CD4-positive, alpha-beta T cell (primary cell): ENCODE measurements at places on chromosomes 5 and 9. TPM values are rescaled to one million over a fixed set of nuclear protein-coding genes. Genes with fewer than 3 reads are reported as not detected.

DNA sequence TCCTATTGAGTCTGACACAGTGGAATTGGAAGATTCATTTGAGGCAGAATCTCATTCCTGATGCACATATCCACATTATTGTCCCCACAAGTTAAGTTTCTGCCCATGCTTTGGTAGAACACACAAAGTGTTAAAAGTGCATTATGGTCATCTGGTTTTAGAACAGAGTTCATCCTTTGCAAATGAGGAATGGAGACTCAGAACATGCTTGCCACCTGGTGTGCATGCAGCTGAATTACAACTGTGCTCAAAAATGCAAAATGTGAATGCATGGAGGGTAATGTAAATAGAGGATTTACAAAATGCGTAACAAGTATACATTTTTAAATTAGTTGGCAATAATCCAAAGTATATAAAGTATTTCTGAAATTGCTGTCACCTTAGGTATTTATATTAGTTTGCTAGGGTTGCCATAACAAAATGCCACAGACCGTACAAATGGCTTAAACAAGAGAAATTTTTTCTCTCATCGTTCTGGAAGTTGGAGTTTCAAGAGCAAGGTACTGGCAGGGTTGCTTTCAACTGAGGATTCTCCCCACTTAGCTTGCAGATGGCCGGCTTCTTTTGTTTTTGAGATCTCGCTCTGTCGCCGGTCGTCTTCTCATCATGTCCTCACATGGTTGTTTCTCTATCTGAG lies 671.1 kb downstream of the TAF11L14 start:
- no peak for DNase-seq

DNA sequence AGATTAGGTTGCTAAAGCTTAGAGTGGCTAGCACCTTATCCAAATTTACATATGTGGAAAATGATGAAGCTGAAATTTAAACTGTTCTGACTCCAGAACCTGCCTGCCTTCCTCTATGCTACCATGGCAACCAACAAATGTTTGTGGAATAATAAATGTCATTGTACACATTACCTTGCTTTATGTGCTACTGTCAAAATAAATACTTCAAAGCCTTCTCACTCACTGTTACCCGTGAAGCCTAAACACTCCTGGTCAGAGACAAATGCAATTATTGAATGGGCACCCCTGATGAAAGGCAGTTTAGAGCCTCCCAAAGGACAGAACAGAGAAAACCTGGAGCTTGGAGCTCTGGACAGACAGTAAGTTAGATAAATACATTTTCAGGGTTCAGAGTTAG lies 158.6 kb downstream of the FAM114A2 start:
- no peak for DNase-seq

Gene KCNT1
- total RNA-seq: 0.22 TPM

Gene LCP2
- 155 TPM for total RNA-seq

DNA sequence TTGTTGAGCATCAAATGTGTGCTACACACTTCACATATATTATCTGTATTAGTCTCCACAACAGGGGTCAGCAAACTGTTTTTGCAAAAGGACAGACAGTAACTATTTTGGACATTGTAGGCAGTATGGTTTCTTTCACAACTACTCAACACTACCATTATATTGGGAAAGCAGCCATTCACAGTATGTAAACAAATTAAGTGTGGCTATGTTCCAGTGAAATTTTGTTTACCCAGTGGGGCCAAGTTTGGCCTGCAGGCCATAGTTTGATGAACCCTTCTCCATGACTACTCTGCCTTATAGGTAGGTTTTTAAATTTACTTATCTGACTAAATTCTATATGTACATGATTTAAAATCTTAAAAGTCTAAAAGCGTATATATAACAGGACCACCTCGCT lies 13.0 kb upstream of the FAM151B start:
- DNase-seq: no peak

DNA sequence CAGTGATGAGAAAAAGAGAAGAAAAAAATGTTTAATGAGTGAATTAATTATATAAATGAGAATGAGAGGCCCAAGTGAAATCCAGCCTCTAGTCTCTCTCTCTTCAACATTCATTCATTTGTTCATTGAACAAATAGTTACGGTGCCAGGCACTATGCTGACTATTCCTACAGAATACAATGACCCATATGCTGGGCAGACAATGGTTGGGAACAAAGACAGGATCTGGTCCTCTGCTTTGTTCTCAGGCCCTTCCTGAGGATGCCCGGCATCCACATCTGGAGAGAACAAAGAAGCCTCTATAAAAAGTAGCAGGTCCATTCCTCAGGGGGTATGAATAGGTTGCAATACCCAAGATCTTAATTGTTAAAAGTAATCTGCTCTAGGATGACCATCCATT lies 6.9 kb downstream of the ADAM19 start:
- no peak for DNase-seq

GRCh38 chr9:120872791-120873502 lies 4.0 kb downstream of the PHF19 start:
- no peak for DNase-seq

DNA sequence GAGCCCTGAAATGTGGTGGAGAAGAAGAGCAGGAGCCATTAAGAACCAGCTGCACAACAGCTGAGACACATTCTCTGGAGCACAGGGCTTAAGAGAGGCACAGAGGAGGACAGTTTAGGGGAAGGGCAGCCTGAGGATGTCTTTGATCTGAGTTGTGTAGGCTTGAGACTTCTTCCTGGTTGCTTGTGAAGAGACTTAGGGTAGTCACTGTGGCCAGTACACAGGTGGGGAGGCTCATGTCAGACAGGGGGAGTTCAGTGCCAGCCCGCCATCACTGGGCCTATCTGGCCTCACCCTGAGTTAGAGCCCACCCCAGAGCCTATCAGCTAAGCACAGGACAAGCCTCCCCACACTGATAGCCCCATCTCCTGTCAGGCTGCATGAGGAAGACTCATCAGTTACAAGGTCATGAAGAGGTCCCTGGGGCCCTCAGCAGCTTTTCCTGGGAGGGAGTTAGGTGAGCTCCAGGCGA lies 19.8 kb downstream of the SLC22A4 start:
- no peak for DNase-seq

Gene ABHD17B
- total RNA-seq: 19.1 TPM

DNA sequence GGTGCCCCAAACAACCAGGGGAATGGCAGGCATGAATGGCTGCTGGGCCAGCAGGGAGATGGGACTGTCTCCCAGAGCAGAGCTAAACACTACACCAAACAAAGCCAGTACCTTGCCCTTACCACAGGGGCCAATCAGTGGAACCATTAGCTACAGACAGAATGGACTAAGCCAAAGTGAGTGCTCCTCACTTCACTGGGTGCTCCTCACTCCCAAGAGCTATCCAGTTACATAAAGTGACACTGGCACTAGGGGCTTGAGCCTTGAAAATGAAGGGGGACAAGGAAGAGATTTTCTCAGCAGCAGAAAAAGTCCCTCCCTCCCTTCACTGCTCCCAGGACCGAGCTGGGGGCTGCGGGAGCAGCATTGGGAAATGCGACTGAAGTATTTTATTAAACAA lies 110.9 kb upstream of the SHB start:
- no peak for DNase-seq

GRCh38 chr9:133163504-133164172 lies at the start of gene GBGT1:
GBGT1 (minus strand) TSS chr9:133163914; CDS start chr9:133162412, 1,502 bp downstream.
- peak; percentile 65 for DNase-seq

Gene BRINP1
- not detected for total RNA-seq

Gene DNAJB5
- 2.8 TPM for total RNA-seq

Gene CCNJL
- not detected for total RNA-seq

DNA sequence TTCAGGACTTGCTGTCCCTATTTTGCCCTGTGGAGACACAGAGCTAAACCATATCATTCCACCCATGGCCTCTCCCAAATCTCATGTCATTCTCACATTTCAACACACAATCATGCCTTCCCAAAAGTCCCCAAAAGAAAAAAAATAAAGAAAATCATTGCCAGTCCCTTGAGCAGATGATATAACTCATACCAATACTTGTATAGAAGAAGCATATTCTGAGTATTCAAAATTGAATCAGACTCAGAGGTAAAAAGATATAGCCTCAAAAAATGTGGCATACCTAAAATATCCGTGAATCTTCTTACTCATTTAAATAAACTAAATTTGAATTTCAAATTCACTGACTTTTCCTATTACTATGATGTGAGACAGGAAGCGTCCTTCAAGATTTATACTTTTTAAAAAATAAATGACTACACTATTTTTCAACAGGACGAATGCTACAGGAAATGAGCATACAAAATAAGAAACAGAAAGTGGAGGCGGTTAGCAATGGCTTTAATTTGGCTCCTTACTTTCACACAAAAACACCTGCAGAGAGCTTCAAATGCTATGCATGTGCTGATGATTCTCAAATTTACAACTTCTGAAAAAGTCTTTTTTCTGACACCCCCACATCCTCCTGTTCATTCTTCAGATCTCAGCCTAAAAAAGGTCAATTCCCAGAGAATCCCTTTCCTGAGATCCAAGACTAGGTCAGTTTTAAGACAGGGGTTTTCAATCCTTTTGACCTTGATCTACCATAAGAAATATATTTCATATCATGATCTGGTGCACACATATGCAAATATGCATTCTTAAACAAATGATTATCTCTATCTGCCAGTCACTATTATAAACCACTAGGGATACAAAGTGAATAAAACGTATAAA lies 39.6 kb upstream of the DMXL1 start:
- no peak for DNase-seq

- no peak for DNase-seq
These were observed 163.0 kb downstream of the SMARCA2 start for GRCh38 chr9:2178034-2178734.

GRCh38 chr9:82410306-82410705 lies 421.7 kb downstream of the SPATA31D1 start:
- DNase-seq: no peak

DNA sequence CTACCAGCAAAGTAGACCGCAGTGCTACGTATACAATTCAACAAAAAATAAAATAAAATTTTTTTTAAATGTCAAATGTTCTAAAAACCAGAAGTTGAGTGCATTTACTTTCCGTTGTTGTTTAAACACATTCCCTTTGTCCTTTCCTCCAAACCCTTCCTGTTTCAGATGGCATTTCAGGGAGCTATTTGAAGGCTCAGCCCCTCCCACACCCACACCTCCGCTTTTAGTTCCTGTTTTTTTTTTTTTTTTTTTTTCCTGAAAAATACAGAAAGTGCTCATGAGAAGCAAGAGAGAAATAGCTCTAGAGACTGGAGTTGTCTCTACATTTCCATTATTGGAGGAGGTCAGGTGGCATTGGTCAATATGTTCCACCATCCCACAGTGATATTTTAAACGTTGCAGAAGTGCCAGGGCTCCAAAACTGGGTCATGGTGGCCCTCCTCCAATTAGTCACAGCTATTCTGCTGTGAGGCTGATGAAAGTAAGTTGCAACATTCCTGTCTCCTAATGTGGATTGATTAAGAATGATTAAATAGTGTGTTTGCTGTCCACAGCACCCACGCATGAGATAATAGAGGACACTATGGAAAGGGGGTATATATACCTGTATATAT lies 106.9 kb downstream of the GABRG2 start:
- no peak for DNase-seq

DNA sequence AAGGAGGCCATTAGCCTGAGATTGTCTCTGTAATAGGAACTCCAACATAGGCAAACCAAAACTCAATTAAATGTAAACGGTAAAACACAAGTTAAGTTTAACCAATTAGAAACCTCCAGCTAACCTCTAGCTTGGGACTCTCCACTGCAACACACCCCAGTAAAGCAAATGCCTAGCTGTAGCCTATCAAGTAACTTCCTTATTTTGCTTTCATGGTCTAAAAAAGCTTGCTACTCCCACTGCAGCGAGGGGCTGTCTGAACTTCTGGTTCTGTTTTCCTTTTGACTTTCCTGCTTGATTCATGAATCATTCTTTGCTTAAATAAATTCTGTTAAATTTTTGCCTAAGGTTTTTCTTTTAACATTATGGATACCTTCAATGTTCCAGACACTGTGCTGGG lies 24.4 kb upstream of the C5orf46 start:
- no peak for DNase-seq

DNA sequence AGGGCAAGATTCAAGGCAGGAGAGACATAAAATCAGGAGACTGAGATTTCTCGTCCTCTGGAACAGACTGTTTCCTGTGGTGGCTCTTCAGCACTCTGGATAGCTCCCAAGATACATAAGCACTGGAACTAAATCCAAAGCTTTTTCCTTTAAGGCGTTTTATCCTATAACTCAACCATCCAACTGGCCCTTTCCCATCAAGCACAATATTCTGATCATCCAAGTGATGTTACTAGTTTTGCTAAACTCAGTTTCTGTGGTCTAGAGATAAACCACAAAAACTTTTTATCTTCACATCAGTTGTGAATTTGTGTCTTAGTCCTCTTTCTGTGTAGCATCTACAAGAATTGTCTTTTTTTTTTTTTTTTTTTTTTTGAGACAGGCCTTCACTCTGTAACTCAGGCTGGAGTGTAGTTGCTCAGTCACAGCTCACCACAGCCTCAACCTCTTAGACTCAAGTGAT lies 299.4 kb downstream of the COX7C start:
- no peak for DNase-seq

- DNase-seq: no peak
These were observed 1.3 kb downstream of the HINT2 start for GRCh38 chr9:35813434-35814105.

DNA sequence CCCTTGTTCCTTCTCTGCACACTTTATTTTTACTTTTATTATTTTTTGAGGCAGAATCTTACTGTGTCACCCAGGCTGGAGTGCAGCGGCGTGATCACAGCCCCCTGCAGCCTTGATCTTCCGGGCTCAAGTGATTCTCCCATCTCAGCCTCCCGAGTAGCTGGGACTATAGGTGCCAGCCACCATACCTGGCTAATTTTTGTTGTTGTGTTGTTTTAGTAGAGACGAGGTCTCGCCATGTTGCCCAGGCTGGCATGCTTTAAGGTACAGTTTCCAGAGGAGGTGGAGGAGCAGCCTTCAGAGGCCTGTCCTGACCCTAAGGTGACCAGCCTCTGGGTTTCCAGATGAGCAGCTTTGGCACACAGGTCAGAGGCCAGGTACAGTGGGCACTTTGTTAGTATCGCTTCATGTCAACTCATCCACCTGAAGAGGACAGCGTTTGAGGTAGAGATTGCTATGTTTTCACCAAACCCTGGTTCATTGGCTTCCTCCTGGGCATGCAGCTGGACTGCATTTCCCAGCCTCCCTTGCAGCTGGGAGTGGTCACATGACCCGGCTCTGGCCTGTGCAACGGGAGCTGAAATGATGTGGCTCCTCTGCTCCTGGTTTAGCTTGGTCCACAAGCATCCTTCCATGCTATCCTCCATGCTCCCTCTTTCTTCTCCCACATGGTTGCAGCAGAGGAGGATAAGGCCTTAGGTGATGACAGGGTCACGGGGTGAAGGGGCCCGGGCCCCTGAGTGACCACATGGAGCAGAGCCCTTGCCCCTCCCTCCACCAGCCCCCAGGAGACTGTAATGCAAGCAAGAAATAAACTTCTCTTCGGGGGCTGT lies 139.3 kb upstream of the IER5L start:
- no peak for DNase-seq

DNA sequence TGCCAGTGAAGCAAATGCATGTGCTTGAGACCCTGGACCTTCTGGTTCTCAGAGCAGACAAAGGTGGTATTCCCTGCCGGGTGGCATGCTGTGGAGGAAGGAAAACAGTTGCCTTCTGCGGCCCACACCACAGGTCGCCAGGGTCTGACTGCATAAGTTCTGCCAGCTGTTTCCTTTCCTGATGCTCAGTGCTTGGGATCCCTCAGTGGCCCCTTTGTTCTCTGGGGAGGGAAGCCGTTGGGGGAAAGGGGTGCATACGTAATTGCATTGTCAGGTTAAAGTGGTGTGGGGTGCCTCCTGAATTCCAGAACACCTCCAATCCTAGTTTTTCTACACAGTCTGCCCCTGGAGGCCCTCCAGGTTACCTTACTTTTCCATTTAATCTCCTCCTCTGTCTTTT lies 43.1 kb upstream of the SLC2A8 start:
- DNase-seq: no peak

Gene PCDHB4
- not detected for total RNA-seq
